Stimulated activated CD4-positive, alpha-beta T cell treated with anti-CD3 and anti-CD28 coated beads, Interleukin-15, amount 100 ng/mL, for 1 hour (primary cell): ENCODE measurements at places on chromosomes 6 and 20.

GRCh38 chr6:93790981-93791380 lies 371.6 kb upstream of the EPHA7 start:
- no peak for DNase-seq

- DNase-seq = no peak
Measured at GRCh38 chr6:33885132-33886057, 81.6 kb upstream of the MLN start.

DNA sequence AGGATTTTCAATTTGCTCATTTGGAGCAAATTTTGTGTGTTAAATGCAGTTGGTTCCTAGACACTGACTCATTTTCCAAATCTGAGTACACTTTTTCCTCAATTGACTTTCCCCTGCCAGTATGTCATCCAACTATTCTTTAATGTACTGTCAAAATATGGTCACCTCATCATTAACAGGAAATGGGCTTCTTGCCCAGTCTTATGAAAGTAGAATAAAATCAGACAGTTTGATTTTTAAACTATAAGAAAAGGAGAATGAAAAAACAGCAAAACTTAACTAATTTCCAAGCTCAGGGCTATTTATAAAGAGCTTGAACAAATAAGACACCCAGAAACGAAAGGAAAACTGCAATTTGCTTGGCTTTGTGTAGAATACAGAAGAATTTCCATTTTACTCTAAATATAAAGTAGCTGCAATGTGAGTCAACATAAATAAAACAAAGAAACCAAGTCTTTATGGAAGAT lies 43.7 kb upstream of the RAB23 start:
- no peak for DNase-seq

- peak; percentile 46 for DNase-seq
Measured at GRCh38 chr20:63102721-63103375, 96.1 kb upstream of the BHLHE23 start.
